ENCODE measurements at places on chromosomes 1 and 21.

- peak; percentile 22 for DNase-seq
Observed at GRCh38 chr1:64686828-64687724, 57.8 kb upstream of the RAVER2 start.

DNA sequence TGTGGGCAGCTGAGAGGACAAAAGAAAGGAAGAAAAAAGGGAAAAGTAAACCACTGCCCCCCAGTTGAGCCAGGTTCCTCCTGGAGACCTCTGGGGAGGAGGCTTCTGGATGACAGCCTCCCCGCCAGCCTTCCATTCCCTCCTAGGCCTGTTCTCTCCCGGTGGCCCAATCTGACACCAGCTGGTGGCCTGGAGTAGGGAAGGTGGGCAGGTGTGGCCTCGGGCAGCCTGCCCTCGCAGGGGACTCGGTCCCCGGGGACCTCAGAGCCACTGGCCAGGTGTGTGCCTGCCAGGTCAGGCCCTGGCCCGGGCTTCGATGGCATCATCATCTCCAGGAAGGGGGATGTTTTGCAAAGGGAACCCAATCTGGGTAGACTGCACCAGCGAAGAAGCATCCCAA, 159.0 kb downstream of the CASZ1 start:
- DNase-seq = no peak

GRCh38 chr1:113488576-113489177, 98.4 kb downstream of the MAGI3 start:
- DNase-seq = no peak

DNA sequence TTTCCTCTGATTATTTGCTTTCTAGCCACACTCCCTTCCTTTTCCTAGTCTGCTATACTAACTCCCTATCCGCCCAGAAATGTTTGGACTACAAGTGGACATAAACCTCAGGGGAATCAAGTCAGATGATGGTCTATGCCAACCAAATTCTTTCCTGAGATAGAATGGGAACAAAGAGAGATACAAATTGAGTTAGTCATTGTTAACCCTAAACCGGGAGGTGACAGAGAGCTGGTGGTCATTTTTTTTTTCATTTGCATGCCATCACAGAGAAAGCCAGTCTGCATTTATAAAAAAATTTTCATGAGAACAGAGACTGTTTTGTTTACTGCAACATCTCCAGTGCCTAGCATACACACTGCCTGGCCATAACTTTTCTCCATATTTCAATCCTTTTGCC, 35.0 kb downstream of the MYSM1 start:
- no peak for DNase-seq

DNA sequence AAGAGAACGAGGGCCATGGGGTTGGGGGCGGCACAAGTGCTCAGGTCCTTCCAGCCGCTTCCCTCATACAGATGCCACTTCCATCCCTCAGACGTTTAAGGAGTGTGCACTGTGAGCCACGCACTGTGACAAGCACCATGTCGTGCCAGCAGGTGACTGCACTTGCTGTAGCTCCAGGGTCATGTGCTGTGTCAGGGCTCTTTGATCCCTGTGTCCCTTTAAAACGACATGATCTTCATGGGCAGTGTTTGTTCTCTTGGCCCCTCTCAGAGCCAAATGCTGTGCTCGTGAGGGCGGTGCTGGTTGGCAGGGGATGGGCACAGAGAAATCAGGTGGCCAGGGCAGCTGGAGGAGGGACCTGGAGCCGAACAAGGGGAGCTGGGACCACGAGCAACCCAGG, 19.9 kb downstream of the IL10RB start:
- no peak for DNase-seq

Data from activated CD4-positive, alpha-beta T cell treated with anti-CD3 and anti-CD28 coated beads, Interleukin-2, amount 50 U/mL, for 48 hours (primary cell).